ENCODE measurements at places on chromosomes 7 and 10.

DNA sequence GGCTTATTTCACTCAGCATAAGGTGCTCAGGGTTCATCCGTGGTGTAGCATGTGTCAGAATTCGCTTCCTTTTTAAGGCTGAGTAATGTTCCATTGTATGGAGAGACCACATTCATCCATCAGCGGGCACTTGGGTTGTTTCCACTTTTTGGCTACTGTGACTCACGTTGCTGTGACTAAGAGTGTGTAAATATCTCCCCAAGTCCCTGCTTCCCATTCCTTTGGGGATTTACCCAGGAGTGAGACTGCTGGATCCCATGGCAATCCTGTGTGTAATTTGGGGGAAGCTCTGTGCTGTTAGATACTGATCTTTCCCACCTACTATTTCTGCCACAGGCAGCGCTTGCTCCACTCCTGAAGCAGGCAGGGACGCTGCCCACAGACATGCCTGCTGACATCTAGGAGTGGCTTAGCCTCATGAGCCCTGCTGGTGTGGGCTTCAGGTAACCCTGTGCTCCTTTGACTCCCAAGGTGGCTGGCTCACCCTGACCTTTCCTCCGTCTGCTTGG lies 346.0 kb downstream of the FRMD4A start:
- no peak for DNase-seq

- no peak for DNase-seq
Observed at GRCh38 chr7:47518827-47519226, 63.1 kb downstream of the TNS3 start.

- no peak for DNase-seq
Observed at GRCh38 chr7:93015779-93016481, 101.8 kb downstream of the SAMD9 start.

DNA sequence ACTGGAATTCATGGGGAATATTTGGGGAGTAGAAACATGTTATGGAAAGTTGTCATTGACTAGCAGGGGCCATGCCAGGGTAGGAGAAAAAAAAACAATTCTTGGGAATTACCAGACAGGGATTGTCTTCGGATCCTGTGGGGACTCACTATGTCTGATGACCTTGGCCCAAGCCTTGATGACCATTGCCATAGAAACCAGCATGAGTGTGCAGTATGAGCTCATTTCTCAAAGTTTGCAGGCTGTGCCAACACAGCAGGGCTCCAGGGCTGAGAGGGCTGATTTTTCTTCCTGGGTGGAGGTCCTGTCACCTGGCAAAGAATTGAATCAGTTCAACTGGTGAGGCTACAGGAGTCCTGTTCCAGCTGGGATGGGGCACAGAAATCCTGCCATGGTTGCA lies 198.3 kb downstream of the ADRA2A start:
- DNase-seq = no peak

- DNase-seq = no peak
Observed at GRCh38 chr7:16708511-16708910, 45.0 kb upstream of the TSPAN13 start.

- no peak for DNase-seq
Observed at GRCh38 chr10:131806146-131806545, 94.7 kb upstream of the PPP2R2D start.

- no peak for DNase-seq
Observed at GRCh38 chr10:11480687-11481086, 130.8 kb downstream of the USP6NL start.

GRCh38 chr10:17265468-17265867 lies 37.4 kb downstream of the VIM start:
- no peak for DNase-seq

- DNase-seq = no peak
Observed at GRCh38 chr10:66917104-66917503, 8.7 kb upstream of the LRRTM3 start.

- DNase-seq = no peak
Observed at GRCh38 chr10:50993771-50994251, 80.5 kb upstream of the PRKG1 start.

GRCh38 chr10:117166418-117167345 lies 28.6 kb upstream of the VAX1 start:
- DNase-seq = no peak

Data from mesothelial cell of epicardium (in vitro differentiated cells).